Activated CD4-positive, alpha-beta T cell treated with anti-CD3 and anti-CD28 coated beads for 24 hours (primary cell): ENCODE measurements at places on chromosomes 3 and 15.

GRCh38 chr3:23183731-23184130, 19.4 kb upstream of the UBE2E2 start:
- no peak for DNase-seq

- no peak for DNase-seq
Observed at GRCh38 chr3:36540888-36541518, 160.7 kb downstream of the STAC start.

- DNase-seq: no peak
Observed at GRCh38 chr3:196292286-196292923, 4.9 kb upstream of the PCYT1A start.

GRCh38 chr15:57015897-57016296, 97.5 kb downstream of the TCF12 start:
- DNase-seq: no peak

DNA sequence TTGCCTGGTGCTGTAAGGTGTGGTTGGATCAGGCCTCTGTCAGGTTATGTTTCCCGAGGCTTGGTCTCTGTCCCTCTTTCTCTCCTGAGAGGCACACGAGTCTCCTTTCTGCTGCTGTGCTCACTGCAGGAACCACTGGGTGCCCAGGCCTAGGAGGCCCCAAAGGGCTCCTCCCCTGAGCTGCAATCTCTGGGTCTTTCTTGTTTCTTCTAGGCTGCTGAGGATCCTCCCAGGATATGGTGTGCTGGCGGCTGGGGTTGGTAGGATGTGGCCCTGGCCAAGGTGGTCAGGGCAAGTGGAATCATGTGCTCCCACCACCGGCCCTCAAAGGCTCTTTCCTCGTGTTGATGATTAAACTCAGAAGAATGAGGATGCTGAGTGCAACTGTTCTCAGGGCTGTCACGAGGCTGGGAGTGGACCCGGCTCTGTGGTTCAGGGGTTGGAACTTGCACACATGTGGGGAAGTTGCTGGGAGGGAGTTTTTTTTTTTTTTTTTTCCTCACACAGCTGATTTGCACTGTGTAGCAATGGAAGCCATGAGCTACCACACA, 43.6 kb upstream of the CTSH start:
- no peak for DNase-seq

- DNase-seq: no peak
Observed at GRCh38 chr3:131396170-131396569, 14.6 kb downstream of the NUDT16 start.

DNA sequence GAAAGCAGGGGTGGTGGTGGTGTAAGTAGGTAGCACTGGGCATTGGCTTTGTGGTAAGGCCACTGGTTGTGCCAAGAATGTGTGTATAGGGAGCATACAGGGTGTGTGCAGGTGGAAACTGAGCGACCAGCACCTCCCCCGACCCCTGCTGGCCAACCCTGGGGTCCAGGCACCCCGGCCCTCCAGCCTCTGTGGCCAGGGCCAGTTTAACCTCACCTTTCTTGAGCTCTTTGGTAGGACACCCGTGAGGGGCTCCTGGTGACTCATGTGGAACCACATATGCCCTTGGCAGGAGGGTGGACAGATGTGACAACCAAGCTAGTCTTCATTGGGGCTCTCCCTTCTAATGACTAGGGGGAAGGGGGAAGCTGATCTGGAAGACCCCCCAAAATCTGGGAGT, 19.5 kb downstream of the SHF start:
- DNase-seq: no peak

DNA sequence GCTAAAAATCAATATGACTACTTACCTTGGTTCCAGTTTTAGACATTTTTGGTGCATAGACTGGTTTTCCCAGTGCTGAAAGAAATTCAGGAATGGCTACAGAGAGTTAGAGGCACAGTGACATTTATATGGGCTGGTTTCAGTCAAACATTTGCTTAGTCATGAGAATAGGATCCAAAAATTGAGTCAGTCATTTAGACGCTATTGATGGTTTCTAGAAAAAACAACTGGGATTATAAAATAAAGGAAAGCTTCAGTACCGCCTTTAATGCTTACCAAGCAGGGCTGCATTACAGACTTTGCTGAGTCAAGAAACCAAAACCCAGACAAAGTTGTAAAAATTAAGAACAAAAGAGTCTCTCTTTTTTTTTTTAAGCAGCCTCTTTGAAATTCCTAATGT, at the start of gene CRYGS:
Gene CRYGS (minus strand): TSS at position 100 of the 400 bp plus-strand sequence. CDS start 54 bp downstream, at position 46.
- no peak for DNase-seq

GRCh38 chr3:61560517-61561373, 626 bp upstream of the PTPRG start:
- peak; percentile 24 for DNase-seq

- no peak for DNase-seq
Observed at GRCh38 chr3:49609314-49609713, 55.0 kb downstream of the BSN start.

DNA sequence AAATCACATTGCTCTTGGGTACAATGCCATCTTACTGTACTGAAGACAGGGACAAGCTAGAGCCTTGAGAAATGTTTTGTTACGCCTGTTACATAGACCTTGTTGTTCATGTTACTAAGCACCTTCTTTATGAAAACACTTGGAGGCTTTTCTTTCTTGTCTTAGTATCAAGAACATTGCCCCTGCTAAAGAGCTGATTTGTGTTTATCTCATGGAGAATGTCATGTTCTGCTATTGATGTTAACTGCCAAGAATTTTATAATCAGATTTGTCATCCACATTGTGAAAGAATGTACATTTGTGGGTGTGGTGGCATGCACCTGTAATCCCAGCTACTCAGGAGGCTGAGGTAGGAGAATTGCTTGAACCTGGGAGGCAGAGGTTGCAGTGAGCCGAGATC, 431.3 kb upstream of the MDFIC2 start:
- no peak for DNase-seq

- DNase-seq: no peak
Observed at GRCh38 chr3:186361246-186361761, 730 bp downstream of the DGKG start.

DNA sequence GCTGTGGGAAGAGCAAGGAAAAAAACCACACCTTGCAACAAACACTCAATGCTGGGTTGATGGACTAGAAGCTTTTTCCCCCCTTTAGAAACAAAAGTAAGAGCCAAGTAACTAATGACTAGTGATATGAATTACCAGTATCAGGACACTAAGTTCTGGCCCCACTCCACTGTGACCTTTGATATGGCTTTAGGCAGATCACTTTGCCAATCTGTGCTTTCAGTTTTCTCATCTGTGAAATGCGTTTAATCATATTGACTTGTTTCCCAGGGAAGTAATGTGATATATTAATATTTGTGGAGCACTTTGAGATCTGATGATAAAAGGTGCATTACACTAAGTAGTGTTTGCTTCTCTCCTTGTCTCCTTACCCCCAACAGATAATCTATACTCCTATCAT, 319.3 kb upstream of the SATB1 start:
- no peak for DNase-seq

DNA sequence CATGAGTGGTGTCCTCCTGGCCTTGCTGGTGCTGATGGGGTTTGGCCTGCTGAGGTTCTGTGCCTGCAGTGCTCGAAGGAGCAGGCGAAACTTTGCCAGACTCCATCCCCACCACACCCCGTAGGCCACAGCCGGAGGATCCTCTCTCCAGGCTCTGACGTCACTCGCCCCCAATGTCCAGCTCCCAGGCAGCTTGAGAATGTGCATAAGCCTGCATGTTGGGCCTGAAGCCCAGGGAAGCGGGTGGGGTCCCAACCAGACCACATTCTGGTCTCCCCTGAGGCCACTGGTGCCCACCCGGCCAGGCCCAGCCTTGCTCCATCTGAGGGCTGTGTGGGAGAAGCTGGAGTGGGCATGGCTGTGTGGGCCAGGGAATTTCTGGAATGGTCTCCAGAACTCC, 109.8 kb downstream of the ASB7 start:
- no peak for DNase-seq

- no peak for DNase-seq
Observed at GRCh38 chr15:53869806-53870073, 108.5 kb upstream of the UNC13C start.

DNA sequence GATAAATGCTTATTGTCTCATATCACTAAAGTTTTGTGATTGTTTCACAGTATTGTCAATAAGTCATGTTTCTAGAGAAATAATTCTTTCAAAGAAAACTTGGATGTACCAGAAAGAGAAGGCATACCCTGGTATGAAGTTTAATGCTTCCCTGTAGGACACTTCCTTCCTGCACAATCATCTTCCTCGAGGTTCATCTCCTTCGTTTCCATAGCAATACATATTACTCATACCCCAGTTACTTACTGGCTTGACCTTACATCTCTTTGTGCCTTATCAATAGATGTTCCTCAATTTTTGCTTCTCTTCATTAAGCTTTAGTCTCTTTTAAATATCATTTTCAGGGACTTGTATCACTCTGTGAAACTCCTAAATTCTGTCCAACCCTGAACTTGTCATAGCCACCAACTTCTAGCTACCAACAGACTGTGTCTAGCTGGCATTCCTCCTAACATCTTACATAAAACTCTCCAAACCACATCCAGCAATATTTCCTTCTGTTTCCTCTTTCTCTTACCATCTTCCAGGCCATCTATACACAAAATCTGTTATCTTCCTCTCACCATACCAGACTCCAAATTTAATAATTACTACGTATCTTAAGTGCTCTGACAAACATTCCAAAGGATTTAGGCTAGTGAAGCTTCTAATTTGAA, 134.3 kb downstream of the GADL1 start:
- DNase-seq: no peak
